ENCODE measurements at places on chromosomes 13 and 19.
A peak's percentile ranks its signal among the peaks of the same experiment; 100 is the strongest.

- peak; percentile 100 for DNase-seq
Observed at GRCh38 chr19:48720613-48721296, 1.2 kb upstream of the MAMSTR start.

GRCh38 chr19:57103573-57104277 lies 16.1 kb upstream of the USP29 start:
- peak; percentile 70 for DNase-seq

- DNase-seq = no peak
Observed at GRCh38 chr13:80399340-80400163, 58.6 kb upstream of the SPRY2 start.

DNA sequence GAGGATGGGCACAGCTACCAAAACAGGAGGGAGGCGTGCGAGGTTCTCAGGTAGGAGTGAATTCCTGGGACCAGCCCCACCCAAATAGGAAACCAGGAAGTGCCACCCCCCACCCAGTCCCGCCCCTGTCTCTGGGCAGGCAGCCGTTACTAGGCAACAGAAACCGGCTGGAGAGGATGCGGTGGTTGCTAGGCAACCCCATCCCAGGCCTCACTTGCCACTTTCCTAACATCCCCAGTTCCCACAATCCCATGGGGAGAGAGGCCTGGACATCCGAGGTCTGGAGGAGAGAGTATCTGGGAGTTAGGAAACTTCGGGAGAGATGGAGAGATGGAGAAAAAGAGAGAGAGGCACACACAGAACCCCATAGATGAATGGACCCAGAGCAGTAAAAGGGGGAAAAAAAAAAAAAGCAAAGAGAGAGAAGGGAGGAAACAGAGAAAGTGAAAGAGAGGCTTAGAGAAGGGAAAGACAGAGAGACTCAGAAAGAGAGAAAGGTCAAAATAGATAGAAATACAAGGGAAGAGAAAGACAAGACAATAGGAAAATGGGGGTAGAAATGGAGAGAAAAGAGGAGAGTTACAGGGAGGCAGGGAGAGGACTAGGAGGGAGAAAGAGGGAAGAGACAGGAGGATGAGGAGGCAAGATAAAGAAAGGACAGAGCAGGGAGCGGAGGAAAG lies 3.8 kb downstream of the GRIK5 start:
- peak; percentile 73 for DNase-seq

DNA sequence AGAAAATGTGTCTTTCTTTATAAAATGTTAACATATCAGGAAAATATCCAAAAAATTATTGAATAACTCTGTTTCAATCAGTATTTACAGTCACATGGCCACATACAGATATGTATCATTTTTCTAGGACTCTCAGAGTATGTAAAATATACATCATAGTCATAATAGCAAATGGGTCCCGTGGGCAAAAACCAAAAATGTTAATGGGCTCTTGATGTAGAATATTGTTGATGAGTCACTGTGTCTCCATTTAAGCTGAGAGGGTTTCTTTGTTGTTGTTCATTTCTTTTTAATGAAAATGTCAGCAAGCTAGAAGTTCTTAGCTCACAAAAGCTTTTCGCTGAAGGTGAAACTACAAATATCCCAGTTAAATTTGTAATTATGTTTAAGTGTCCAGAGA lies 1713.1 kb upstream of the PCDH20 start:
- DNase-seq = no peak

DNA sequence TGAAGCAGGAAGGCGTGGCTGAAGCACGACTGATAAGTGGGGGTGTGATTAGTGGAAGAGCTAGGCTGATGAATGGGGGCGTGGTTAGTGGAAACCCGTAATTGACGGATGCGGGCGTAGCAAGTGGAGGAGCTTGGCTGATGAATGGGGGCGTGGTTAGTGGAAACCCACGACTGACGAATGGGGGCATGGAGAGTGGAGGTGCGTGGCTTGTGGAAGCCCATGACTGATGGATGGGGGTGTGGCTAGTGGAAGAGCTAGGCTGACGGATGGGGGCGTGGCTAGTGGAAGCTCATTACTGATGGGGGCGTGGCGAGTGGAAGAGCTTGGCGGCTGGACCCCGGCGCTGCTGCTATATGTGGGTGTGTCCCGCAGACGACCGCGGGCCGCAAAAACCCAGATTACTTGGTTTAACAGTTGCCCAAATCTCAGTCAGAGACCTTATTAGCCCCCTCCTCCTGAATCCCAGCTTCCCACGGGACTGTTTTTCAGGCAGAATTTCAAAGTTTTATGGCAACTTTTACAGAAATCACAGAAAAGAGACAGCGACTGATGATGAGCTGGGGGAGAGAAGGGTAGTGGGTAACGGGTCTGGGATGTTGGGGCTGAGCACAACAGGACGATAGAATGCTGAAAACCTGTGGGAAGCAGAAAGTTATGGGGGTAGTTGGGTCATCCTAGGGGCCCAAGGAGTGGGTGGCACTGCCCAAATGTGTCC lies 9.0 kb upstream of the MEIS3 start:
- DNase-seq = peak; percentile 95

DNA sequence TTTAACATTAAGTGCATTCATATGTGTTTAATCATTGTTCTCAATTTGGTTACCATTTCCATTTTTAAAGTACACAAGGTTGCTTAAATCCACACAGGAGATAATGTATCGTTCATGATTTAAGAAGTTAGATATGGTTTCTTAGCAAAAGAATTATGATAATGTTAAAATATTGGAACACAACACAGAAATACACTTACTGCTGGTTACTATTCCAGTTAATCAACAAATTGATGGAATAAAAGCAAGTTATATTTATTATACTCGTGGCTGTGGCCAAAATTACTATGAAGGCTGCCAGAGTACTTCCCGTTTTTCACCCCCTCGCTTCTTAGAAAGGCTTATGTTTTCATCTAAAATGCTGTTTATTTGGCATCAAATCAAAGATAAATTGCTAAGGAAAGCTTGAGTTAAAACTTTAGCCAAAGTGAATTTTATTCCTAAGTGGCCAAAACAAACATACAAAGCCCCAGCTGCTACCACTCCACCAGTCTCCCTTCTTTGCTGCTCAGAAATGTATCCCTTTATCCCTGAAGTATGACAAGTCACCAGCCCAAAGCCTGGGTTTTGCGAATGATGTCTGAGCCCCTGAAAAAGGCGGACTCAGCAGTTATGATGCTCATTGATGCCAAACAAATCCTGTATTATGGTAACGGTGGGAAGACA lies 27.7 kb downstream of the LCP1 start:
- no peak for DNase-seq

GRCh38 chr13:100941377-100942368 lies 267.1 kb upstream of the TMTC4 start:
- DNase-seq = no peak

GRCh38 chr13:29799041-29799440 lies 51.4 kb downstream of the UBL3 start:
- DNase-seq = no peak

DNA sequence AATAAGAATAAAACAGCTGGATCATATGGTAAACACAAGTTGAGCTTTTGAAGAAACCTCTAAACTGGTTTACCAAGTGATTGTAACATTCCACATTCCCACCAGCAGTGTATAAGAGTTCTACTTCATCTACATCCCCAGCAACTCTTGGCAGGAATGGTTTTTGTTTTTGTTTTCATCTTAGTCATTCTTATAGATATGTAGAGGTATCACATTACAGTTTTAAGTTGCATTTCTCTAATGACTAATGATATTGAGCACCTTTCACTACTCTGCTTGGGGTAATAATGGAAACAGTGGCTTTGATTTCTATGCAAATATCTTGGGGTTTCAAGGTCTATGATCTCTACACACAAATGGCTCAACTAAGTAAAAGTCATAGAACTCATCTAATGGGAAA lies 614.5 kb downstream of the TBC1D4 start:
- no peak for DNase-seq

DNA sequence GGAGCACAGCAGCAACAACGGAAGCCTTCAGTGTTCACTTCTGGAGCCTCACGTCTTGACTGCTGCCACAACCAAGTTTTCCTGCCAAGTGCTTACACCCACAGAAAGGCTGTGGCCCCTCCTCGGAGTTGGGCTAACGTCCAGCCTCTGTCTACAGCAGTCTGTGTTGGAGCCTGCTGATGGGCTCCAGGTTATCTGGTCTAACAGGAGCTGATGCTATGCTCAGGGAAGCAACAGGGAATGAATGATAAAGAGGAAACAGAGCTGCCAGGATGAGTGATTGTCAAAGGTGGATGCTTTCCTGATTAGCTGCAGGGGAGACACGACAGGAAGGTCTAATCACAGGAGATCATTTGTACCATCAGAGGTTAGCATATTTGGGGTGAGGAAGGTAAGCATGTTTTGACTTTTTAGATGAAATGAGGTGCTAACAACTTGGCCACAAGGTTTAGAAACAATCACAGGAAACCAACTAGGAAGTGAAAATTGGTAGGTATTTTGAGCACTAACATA lies 53.8 kb upstream of the RCBTB2 start:
- DNase-seq = peak; percentile 54

- no peak for DNase-seq
Observed at GRCh38 chr19:42762789-42763188, 2.7 kb downstream of the PSG8 start.

DNA sequence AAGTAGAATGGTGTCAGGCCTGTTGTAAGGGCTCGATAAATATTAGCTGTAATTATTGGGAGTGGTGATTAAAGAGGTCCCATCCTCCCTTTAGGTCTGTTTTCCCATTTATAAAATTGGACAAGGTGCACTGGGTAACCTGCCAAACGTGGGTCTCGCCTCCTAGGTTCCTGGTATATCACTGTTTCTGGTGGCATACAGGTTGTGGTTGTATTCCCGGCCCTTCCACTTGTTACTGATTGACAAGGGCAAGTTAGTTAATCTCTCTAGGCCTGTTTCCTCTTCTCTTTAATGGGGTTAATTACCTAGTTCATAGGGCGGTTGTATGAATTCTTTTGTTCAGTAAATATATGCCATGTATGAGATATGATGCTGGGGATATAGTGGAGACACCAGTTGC lies 1.5 kb downstream of the PPP2R1A start:
- no peak for DNase-seq

DNA sequence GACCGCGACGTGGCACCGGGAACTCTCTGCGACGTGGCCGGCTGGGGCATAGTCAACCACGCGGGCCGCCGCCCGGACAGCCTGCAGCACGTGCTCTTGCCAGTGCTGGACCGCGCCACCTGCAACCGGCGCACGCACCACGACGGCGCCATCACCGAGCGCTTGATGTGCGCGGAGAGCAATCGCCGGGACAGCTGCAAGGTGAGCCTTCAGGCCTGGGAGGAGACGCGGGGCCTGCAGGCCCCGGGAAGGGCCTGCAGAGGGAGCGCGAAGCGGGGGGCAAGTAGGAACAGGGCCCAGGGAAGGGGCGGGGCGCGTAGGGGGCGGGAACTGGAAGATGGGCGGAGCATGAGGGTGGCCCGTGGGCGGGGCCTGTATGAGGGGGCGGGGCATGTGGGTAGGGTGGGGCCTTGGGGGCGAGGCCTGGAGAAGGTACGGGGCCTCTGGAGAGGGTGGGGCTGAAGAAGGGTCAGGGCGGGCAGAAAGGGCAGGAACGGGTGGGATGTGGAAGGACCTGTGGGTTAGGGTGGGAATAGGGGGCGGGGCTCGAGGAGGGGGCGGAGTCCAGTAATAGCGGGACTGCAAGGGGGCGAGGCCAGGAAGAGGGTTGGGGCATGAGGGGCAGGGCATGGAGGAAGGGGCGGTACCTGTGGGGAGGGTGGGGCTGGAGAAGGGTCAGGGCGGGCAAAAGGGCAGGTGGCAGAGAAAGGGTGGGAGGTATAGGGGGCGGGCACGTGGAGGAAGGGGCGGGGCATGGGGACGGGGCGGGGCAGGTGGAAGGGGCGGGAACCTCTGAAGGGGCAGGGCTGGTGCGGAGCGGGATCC lies 2.5 kb downstream of the CFD start:
- DNase-seq = no peak
